Left cardiac atrium (tissue), 4 donors: ENCODE measurements at places on chromosomes 2 and 18.

DNA sequence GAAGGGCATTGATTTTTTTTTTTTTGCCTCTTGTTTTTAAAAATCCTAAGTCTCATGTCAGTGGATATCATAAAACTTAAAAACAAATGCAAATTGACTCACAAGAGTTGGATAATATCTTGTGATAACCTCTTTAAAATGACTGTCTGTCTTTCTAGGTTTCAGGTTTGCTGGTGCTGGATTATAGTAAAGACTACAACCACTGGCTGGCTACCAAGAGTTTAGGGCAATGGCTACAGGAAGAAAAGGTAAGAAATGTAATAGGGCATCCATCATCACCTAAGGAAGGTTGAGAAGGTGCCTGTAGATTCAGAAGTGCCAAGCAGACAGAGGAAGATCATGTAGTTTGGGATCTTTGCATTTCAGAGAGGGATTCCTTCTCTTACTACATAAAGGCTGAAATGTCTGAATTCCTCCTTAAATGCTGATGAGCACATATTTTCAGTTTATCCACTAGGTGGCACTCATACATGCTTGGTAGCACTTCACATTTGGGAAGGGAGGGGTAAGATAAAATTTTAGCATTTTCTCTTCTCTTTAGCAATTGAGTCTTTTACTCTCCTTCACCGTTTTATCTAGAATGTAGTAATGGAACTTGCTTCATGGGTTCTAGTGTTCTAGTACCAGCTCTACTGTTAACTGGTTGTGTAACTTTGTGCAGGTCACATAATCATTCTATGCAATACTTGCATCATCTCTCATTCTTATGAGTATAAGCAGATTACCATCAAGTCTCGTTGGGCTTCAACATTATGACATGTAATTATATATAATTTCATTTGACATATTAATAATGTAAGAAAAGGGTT is 21.1 kb downstream of the CPS1 start:
- no peak for DNase-seq

- no peak for DNase-seq
These were observed 22.6 kb upstream of the DAPL1 start for GRCh38 chr2:158772306-158773078.

- peak; percentile 43 for DNase-seq
These were observed 405 bp downstream of the PPP3R1 start for GRCh38 chr2:68251855-68252399.

DNA sequence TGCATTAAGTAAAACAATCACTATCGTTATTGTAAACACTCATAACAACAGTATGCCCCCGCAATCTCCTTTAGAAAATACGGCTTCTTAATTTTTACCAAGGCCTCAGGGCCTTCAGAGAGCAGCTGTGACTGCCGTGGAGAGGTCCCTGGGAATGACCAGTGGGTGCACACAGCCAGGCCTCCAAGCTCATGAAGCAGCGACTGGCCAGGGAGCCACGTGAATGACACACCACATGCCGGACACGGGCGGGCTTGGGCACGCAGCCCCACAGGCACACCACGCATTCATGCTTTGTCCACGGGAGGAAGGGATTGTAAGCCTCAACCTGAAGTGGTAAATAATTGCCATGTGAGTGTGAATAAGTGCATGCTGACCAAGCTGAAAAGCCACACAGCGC is 121.0 kb downstream of the EIPR1 start:
- DNase-seq: no peak

- DNase-seq: no peak
These were observed 27.5 kb downstream of the EML4 start for GRCh38 chr2:42196403-42197267.

GRCh38 chr2:45554073-45554741 is 56.9 kb downstream of the SRBD1 start:
- no peak for DNase-seq

GRCh38 chr2:45330108-45330507 is 281.0 kb downstream of the SRBD1 start:
- DNase-seq: no peak

GRCh38 chr2:170391018-170391417 is 213.1 kb downstream of the MYO3B start:
- no peak for DNase-seq

DNA sequence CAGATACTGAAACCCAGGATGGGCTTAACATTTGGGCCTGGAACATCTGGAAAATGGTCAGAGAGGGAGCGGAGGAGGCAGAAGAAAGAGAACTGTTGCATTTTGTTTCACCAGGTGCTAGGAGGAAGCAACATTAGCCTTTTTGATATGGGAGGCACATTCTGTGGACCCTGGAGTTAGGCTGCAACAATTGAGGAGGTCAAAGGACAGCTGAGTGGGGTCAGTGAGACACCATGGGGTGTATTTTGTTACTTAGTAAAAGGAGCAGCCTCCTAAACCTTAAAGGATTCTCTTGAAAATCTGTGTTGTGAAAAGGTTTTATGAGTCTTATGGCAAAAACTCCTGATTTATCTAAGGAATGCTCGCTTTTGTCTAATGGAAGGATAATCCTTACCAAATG is 124.9 kb downstream of the GREB1L start:
- no peak for DNase-seq

- DNase-seq: no peak
These were observed 14.9 kb downstream of the TYW5 start for GRCh38 chr2:199940373-199940772.

GRCh38 chr2:202950592-202950991 is 38.5 kb downstream of the CARF start:
- no peak for DNase-seq

DNA sequence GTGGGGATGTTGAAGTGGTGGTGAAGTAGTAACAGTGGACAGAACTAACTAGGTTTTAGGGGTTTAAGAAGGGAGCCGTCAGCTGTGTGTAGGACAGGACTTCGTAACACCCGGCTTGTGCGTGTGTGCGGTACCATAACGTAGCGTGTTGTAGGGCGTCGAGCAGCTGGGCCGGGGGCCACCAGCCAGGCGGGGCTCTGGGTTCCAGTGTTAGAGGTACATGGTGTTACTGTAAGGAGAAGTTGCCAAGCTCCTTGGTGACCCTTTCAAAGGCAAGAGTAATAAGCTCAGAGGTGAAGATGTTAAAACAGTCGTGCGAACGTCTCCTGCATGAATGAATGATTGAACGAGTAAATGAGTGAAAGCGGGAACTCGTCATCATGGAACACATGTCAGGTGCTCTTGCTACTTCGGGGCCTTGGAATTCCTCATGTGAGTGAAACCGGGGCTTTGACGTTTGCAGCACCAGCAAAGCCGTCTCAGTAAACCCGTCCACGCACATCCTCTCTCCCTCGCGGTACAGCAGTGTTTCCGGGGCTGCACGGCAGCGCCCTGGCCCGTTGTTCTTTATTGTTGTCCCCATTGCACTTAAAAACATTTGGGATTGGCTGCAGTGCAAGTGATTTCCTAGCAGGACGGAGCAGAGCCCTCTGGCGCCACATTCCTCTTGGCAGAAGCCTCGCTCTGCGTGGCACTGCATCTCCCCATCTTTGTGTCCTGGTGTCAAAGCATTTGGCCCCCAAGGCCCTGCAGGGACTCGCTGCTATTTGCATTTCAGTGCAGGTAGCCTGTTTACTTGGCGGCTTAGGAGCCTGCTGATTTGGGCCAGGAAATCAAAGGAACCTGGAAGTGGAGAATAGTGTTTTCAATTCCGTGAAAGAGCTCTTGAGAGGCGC is 115.0 kb downstream of the GBX2 start:
- no peak for DNase-seq

DNA sequence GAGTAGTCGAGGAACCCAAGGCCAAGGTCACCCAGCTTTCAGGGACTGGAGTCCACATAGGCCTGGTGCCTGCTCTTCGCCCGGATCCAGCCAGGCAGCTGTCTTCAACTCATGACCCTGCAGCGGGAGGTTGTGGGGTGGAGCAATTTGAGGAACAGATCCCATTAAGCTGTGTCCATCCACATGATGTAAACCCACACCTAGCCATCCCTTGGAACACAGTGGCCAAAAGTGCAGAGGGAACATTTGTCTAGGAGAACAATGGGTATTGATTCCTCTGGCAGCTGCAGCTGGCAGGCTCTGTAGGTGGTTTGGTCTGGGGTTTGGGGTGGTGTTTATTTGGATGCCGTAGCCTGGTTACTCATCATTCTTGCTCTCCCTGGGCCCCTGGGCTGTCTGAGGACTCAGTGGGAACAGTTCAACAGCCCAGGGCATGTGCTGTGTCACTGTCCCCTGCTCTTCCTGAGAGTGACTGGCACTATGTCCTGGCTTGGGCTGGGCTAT is 99.4 kb downstream of the TFCP2L1 start:
- no peak for DNase-seq

DNA sequence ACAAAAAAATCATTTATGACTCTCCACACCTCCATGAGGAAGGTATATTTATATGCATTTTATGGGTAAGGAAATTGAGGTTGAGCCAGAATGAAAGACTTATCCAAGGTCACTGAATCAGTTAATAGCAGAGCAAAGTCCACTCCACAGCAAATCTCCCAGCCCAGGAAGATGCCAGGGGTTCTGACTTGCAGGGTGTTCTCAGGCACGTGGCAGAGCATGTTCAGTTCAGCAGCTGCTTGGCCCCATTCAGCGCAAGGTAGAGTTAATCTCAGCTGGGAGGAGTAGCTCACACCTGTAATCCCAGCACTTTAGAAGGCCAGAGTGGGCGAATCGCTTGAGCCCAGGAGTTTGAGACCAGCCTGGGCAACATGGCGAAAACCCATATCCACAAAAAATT is 17.8 kb upstream of the DGKD start:
- DNase-seq: no peak

DNA sequence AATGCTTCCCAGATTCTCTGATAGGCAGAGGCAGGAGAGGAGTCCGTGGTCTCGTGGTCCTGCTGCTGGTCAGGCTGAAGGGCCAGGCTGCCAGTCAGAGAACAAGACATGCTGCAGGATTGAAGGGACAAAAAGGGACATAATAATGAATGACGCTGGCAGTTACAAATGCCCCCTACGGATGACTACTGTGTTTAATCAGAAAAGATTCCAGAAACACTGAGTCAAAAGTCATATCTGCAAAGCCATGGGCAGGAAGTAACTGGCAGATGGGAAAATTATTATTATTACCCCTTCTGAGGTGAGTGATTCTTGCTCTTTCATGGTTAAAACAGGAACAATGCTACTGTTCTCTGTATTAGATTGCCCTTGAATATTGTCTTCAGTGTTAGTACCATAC is 19.0 kb downstream of the LCT start:
- DNase-seq: no peak

- no peak for DNase-seq
These were observed 439.2 kb upstream of the ACVR2A start for GRCh38 chr2:147405651-147406050.

DNA sequence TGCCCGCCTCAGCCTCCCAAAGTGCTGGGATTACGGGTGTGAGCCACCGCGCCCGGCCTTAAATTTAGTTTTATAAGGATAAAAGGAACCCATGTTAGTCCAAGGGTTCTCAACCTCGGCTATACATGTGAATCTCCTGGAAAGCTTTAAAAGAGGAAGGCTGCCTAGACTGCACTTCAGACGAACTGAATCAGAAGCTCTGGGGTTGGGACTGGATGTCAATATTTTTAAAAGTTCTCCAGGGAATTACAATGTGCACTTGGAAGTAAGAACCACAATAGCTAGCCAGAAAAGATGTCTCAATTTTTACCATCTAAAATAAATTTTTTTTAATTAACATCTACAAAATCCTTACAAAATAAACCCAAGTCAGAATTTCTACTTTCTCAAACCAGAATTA is 10.1 kb downstream of the LMAN2L start:
- no peak for DNase-seq

- no peak for DNase-seq
These were observed 171.2 kb downstream of the ANTXR1 start for GRCh38 chr2:69184224-69184623.

- no peak for DNase-seq
These were observed 2.0 kb downstream of the NPC1 start for GRCh38 chr18:23584019-23584983.

DNA sequence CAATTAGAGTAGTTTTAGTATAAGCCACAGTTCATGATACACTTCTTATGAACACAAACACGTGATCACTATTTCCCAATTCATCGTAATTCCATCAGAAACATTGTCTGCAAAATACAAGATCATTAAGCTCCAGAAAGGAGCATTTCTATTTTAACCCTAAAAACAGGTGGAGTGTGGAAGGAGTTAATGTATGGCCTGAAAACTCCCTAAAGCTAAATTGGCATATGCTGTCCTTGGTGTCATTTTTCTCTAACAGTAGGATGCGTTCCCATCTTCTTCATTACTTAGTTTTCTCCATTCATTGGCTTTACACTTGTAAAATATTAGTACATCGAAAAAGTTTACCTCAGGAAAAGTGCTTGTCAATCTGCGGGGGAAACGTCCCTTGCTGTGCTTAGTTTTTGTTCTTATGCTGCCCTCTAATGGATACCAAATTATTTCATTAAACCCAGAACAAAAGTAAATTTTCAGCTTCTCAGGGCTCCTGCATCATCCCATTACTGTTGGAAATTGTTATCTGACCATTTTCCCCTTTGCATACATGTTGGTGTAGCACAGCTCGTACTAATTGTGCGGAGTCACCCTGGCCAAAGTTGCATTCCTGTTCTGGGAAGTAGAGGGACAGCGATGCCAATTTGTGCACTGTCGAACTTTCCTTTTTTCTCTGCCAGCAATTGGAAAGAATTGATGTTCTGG is 153.4 kb downstream of the GPD2 start:
- no peak for DNase-seq

GRCh38 chr2:160044728-160045127 is 17.7 kb downstream of the PLA2R1 start:
- DNase-seq: no peak

DNA sequence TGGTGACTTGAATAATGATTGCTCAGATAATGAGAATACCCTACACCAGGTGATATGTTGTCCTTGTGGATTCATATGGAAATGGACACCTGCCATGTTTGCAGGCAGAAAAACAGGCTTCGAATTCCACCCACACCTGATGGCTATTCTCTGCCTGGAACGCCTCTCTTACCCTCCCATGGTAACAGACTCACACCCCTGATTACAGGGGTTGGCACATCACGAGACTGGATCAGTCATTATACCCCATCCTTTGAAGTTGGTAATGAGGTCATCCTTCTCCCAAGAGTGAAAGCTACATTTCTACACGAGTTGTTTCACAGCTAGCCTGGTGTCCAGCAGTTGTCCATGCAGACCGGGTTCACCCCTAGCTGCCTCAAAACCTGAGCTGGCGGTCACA is 71.4 kb upstream of the MBOAT2 start:
- no peak for DNase-seq

GRCh38 chr2:69959425-69959824 is 2.0 kb downstream of the ASPRV1 start:
- DNase-seq: no peak

GRCh38 chr2:43078301-43078700 is 148.1 kb downstream of the ZFP36L2 start:
- DNase-seq: no peak

- peak; percentile 86 for DNase-seq
These were observed 92.8 kb upstream of the OTOS start for GRCh38 chr2:240232961-240233884.

GRCh38 chr2:174337337-174338146 is 2.8 kb downstream of the SP9 start:
- DNase-seq: no peak

GRCh38 chr18:34322365-34323289 is 97.9 kb upstream of the NOL4 start:
- peak; percentile 36 for DNase-seq

- no peak for DNase-seq
These were observed 107.6 kb upstream of the OTOS start for GRCh38 chr2:240247868-240248720.
